ENCODE measurements at places on chromosomes 1 and 21. TPM values are rescaled to one million over a fixed set of nuclear protein-coding genes. Genes with fewer than 3 reads are reported as not detected.
A peak's percentile ranks its signal among the peaks of the same experiment; 100 is the strongest.

KANK4 gene
- not detected for total RNA-seq

TNFAIP8L2 gene
- total RNA-seq: 0.86 TPM

LRRC8C gene
- 24.0 TPM for total RNA-seq

GRCh38 chr1:41021526-41022308 lies at the start of gene SLFNL1:
TSS of gene SLFNL1 (minus strand) at chr1:41021725. CDS start at chr1:41020660, 1,065 bp downstream.
- DNase-seq: no peak

DNA sequence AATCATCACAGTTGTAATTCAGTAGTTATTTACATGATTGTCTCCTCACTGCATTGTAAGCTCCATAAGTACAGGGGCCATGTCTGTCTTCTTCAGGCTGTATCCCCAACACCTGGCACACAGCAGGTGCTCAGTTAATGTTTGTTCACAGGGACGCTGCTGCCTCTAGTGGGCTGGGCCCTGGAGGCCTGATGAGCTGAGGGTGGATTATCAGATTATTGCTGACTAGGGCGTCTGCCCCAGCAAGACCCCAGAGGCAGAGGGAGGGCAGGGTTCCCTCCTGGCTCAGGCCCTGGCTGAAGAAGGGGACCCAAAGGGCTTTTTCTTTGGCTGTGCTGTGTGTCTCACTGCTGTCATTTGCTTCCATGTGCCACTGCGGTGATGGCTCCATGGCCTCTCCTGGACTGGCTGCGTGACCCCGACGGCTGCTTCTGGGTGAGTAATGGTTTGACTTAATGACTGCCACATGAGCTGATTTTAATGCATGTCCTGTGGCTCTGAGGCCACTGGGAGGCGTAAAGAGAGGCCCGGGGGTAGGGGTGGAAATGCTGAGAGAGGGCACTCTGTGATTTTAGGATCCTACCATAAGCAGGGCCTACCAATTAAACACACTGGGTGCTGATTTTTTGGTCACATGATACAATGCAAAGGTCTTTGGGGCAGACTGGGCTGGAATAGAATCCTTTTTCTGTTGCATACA lies 20.8 kb upstream of the EPB41 start:
- DNase-seq: peak; percentile 32

DNA sequence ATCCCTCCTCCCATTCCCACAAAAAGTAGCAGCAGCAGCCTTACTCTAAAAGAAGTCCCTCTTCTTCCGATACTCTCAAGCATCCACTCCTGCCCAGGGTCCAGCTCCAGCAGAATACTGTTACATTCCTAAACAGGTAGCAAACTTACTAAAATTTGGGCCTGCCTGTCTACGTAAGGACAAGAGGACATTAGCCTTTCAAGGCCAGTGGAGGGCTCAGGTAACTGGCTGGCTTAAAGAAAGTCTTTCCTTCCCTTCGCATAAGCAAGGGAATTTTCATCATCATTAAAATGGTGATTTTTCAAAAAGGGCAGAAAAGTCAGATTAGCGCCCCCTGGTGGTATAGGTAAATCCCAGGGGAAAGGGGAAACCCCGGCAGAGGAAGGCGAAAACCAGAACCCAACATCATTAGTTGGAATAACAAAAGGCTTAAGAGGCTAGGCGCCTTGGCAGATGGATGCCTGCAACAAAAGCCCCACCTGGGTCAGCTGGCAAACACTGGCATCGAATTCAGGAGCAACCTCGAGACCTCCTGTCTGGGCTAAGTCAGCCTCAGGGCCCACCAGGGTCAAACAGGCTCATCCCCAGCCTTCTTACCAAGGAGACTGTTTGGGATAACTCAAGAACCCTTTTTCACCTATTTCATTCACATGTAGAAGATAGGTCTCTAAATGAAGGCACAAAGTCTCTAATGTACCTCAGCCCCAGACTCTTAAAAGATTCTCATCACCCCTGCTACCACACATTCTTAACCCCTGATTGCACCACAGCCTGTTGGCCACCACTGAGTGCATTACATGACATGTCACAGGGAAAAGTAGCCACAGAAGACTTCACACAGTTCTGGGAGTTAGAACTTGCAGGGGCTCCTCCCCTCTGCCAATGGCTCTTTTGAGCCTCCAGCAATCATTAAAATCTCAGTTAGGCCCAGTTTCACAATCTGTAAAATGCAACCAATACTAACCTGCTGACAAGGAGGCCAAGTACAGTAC lies 36.7 kb downstream of the ERI3 start:
- DNase-seq: peak; percentile 67

DNA sequence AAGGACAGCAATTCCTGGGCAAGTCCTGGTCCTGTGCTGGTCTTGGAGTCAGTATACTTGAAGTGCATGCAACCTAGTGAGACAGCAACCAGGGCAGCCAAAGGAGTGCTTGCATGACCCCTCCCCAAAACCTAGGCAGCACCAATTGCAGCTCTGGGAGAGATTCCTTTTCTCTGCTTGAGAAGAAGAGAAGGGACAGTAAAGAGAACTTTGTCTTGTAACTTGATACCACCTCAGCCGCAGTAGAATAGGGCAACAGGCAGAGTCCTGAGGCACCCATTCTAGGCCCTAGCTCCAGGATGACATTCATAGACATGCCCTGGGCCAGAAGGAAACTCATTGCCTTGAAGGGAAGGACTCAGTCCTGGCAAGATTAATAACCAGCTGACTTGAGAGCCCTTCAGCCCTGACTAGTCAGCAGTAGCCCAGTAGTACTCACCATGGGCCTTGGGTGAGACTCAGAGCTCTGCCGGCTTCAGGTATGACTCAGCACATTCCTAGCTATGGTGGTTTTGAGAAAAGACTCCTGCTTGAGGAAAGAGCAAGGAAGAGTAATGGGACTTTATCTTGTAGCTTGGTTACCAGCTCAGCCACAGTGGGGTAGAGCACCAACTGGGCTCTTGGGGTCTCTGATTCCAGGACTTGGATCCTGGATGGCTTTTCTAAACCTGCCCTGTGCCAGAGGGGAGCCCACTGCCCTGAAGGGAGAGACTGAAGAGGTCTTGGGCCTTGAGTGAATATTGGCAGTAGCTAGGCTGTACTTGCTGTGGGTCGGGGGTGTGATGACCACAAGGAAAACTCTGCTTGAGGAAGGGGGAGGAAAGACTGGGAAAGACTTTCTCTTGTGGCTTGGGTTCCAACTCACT lies 51.7 kb upstream of the ACADM start:
- DNase-seq: no peak

- no peak for DNase-seq
These were observed 362.4 kb upstream of the KAZN start for GRCh38 chr1:14236097-14236496.

- DNase-seq: no peak
These were observed 22.8 kb downstream of the PRPF38A start for GRCh38 chr1:52427152-52427551.

DNA sequence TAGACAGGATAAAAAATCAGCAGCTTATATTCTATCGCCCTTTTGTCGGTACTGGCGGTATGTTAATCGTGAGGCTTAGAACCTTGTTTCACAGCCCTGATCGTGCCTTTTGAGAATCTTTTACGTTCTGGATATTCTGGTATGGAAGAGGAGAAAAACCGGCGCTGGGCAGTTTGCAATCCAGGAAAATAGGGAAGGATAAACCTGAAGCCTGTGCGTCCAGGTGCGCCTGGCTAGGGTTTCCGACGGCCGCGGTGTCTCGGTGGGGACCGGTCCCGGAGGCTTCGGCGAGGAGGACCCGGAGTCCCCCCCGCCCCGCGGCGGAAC lies 258 bp upstream of the SYPL2 start:
- DNase-seq: no peak

GRCh38 chr1:206705191-206705590 lies 20.5 kb downstream of the MAPKAPK2 start:
- DNase-seq: no peak

GRCh38 chr1:100868364-100868995 lies 26.2 kb downstream of the EXTL2 start:
- DNase-seq: no peak

DNA sequence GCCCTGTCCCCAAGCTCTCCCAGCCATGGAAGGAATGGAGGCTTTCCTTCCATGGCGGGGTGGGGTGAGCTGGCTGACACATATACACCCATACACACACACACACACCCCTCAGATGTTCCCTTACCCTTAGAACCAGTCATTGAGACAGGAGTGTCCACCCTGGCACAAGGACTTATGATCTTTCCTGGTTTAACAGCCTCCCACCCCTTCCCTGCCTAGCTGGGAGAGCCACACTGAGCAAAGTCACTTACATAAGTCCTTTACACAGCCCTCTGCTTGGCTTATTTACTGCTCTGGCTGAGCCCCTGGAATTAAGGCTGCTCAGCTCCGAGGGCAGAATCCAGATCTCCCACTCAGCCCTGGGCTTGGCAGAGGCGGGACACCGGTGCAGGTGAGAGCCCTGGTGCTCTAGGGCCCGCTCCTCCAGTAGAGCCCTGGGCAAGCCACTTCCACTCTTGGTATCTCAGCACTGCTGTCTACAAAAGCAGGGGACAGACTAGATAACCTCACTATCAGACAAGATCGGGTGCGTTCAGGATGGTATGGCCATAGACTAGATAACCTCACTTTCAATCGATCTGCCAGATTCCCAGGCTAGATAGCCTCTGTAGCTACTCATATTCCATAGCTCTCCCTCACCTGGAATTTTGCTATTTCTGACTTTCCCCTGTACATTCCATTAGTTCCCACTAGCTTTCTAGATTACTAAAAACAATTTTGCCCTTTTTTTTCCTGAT lies 16.7 kb downstream of the SLC6A9 start:
- DNase-seq: no peak

GRCh38 chr1:15522551-15522950 lies 1.5 kb downstream of the CASP9 start:
- DNase-seq: no peak

DNA sequence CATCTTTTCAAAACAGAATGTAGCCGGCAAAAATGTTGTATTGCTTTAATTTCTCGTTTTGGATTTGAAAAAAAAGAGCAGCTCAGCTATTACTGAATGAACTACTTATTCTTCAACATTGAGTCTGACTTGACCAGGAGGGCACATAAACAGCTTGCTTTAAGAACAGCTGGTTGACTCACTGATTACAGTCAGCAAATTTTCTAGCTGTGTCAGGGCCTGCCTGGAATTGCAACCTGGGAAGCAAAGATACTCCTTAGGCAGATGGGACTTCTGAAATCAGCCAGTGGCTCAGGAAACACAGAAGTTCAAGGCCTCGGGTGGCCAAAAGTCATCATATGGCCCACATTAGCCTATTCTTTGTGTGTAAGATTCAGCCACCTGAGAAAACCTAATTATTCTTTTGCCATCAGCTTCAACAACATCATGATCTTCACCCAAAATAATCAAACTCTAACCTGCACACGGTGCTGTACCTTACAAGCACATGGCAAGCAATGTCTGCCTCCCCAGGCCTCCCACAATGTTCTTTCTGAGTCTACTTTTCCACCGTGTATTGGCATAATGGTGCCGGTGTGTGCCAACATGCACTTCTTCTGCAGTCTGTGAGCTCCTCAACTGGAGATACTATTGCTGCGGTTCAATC lies 307.2 kb downstream of the HHIPL2 start:
- DNase-seq: no peak

DNA sequence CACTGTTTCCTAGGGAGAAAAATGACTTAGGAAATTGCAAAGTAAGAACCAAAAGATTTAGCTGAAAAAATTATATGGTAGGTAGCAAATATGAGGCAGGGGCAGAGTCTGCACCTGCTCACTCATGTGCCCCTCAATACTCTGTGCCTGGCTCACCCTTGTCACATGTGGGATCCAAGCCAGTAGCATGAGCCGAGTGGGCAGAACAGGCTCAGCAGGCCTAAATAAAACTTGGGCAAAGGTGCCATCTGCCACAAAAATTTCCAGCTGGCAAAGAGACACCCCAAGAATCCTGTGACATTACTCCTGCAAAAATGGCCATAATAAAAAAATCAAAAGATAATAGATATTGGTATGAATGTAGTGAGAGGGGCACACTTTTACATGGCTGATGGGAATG lies 1321.2 kb downstream of the NCAM2 start:
- DNase-seq: no peak

DNA sequence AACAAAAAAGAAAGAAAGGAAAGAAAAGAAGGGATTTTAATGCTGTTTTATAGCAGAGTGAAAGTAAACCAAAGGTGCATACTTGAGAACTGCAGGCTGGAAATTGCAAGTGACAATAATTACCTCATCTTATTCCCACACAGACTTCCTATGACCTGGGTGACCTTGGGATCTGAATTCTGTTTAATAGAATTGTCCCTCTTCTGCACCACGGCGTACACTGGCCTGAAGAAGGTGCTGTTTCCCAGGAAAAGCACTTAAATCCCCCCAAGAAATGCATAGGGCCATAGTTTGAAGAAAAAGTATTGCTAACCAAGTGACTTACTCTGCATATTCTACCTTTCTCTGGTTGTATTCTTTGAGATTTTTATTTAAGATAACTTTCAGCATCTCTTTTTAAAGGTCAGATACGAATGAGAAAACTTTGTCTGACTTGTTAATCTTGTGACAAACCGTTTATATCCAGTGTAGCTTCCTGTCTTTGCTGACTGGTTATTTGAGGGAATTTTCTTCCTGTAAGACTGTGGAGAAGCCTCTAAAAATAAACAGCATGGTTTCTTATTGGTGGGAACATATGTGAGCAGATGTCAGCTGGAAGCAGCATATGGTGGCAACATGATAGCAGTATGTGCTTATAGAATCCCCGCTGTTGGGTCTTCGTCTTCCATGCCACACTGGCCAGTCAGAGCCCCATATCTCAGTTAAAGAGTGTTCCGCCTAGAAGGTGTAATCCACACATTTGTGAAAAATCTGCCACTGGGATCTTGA lies 16.3 kb downstream of the TGFB2 start:
- no peak for DNase-seq

GRCh38 chr1:11648039-11648438 lies 6.2 kb downstream of the FBXO2 start:
- DNase-seq: no peak

GRCh38 chr1:162281426-162281825 lies 95.2 kb downstream of the SPATA46 start:
- DNase-seq: no peak

DNA sequence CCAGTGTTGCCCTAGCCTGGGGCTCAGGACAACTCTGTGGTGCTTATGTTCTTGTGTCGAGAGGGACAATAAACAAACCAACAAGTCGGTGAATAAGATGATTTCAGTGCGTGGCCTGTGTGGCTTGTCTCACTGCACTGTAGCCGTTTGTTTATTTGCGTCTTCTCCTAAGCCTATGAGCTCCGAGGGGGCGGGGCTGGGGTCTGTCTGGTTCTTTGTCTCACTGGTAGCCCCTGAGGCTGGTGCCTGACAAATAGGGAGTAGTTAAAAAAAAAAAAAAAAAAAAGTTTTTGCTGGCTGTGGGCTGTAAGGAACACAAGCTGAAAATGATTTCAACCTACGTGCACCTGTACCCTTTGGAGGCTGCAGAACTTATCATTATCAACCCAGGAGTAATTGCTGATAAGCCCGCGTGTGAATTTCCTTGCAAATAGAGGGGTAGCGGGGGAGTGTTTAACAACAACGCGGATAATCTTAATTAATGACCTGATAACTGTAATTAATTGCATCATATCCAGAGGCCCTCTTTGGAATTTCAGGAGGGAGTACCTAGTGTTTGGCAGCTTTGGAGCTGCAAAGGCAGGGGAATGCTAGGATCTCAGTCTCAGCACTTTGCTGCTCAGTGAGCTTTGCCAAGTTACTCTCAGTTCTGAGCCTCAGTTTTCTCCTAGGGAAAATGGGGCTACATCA lies 925 bp upstream of the ARHGEF10L start:
- DNase-seq: no peak
